Karpas-422 (cell line): ENCODE measurements at places on chromosomes 4 and X. TPM values are rescaled to one million over a fixed set of nuclear protein-coding genes. Genes with fewer than 3 reads are reported as not detected.

- no peak for DNase-seq
Observed at GRCh38 chr4:150890246-150890645, 124.8 kb downstream of the LRBA start.

- no peak for DNase-seq
Observed at GRCh38 chr4:112185334-112185733, 40.1 kb downstream of the FAM241A start.

DNA sequence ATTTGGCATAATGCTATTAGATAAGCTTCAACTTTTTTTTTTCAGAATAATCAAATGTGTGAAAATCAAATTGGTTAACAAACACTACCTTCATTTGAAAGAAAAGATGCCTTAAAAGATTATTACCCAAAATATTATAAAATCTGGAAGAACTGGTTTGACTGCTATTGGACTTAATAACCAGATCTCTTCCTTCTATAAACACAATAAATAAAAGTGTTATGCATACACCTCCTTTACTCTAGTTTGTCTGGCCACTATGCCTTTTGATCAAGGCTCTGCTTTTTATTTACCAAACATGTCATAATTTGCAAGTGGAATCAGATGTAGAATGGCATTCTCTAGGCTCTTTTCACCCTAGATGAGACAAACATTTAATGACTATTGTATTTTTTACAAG lies 897.3 kb upstream of the EPHA5 start:
- DNase-seq: no peak

DNA sequence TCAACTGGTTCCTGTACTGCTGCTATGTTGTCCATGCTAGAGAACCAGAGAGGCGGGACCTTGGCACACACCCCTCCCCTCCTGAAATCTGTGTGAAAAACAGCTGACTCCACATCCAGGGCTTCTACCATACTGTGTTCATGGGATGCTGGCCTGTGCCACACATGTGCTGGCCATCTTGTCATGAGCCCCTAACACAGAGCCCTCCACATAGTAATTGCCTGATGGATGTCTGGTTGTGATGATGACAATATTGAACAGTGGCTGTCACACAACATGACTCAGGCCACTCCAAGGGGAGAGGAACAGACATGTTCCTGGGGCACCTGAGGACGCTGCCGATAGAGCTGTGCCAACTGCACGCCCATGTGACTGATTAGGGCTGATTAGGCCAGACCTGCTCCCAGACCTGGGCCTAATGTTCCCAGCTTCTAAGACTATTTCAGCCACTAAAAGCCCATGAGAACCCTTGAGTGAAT lies 13.1 kb downstream of the SLC25A5 start:
- DNase-seq: no peak

DNA sequence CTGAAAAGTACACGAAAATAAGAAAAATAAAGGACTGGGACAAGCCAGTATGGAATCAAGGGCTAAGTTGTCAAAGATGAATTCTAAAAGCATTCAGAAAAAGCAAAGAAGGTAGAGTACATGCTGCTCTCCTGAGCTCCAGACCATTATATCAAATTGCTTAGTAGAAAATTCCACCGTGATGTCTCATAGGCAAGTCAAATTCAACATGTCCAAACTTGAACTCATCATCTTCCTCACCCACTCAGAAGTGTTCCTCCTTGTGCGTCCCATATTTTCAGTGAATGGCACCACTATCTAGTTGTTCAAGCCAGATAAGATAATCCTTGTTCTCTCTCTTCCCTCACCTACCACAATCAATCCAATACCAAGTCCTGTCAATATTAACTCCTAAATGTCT lies 37.5 kb upstream of the IL13RA2 start:
- DNase-seq: no peak

DNA sequence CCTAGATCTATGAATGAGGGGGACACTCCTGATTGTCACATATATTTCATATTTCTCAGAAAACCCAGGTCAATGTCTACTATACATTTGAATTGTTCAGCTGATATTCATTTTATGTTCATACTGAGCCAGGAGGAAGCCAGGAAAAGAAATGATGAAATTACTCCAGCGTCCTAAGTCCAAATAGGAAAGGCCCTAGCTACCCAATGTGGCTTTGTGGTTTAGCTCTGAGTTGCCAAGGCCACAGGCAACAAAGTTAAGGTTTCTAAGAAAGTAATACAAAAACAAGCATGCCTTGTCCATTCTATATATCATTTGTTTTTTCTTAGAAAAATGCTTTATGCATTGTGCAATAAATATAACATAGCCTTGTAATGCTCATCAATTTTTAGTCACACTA lies 4.5 kb upstream of the CSN2 start:
- no peak for DNase-seq

DNA sequence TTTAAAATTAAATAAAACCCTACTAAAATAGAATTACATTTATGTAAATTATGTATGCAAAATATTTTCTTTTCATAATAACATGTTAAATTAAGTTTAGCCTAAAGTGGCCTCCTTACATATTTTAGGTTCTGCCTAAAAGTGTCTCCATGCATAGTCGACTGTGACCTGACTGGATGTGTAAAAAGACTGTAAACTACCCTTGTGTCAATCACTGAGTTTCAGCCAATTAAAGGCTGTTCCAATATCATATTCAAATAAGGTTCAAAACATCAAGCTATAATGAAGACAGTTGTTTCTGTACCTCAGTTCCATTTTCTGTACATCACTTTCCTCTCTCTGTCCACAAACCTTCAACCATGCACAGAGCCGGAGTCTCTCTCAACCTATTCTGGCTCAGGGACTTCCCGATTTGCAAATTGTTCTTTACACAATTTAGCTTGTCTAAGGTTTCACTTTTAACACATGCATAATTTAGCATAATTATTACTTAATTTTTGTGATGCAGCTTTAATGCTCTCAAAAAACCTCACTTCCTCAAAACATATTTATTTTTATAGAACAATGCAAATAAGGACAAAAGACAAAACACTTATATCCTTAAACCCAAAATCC lies 60.1 kb downstream of the SH3RF1 start:
- DNase-seq: no peak

DNA sequence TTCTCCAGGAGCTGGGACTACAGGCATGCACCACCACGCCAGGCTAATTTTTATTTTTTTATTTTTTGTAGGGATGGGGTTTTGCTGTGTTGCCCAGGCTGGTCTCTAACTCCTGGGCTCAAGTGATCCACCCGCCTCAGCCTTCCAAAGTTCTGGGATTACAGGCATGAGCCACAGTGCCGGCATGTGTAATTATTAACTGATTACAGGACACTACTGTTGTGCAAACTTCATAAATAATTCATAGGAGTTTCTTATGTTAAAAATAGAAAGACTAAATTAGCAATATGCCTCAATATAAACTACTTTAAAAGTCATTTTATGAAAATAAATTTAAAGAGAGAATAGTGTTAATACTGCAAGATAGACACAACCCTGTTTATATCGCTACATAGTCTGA lies 221.9 kb downstream of the SNCA start:
- DNase-seq: no peak

- no peak for DNase-seq
Observed at GRCh38 chrX:39907964-39908661, 189.6 kb downstream of the BCOR start.

GRCh38 chr4:26137288-26137687 lies 183.5 kb upstream of the RBPJ start:
- no peak for DNase-seq

GRCh38 chr4:136106753-136107152 lies 1425.5 kb downstream of the PCDH18 start:
- DNase-seq: no peak

Gene ANK2
- total RNA-seq: 3.1 and 4.8 TPM in 2 replicates

Gene GYG2
- total RNA-seq: not detected in 2 replicates

Gene CLIC2
- total RNA-seq: 0.07 TPM in 1 of 2 replicates, not detected in the other
